ENCODE measurements at places on chromosomes 3 and 15. TPM values are rescaled to one million over a fixed set of nuclear protein-coding genes. Genes with fewer than 3 reads are reported as not detected.

ITPKA gene
- polyA plus RNA-seq, result 47.4 TPM

GRCh38 chr3:105322570-105323273 is 44.0 kb upstream of the ALCAM start:
- no peak for DNase-seq

DNA sequence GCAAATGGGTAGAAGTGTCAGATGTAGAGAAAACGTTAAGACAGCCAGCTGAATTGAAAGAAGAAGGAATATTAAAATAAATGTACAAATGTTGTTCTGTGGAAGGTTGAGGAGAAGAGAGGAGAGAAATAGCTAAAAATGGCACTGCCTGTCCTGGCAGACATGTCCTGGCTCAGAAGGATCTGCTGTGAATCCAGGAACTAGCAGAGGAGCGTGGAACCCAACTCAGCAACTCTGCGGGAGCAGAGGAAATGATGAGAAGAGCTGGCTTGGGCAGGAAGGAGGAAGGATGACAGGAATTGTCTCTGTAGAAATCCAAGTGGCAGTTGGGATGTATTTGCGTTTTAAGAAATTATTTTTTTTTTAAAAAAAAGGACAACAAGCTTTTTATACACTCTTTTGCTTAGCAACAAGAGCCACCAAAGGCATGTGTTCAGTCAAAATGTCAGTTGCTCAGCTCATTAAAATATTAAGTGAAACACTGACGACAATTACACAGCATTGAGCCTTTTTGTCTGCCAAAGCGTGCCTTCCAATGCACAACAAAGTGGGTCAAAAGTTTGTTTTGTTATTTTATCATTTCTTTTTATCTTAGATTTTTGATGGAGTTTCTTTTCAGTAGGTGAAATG is 16.1 kb downstream of the NANOGP8 start:
- no peak for DNase-seq

DNA sequence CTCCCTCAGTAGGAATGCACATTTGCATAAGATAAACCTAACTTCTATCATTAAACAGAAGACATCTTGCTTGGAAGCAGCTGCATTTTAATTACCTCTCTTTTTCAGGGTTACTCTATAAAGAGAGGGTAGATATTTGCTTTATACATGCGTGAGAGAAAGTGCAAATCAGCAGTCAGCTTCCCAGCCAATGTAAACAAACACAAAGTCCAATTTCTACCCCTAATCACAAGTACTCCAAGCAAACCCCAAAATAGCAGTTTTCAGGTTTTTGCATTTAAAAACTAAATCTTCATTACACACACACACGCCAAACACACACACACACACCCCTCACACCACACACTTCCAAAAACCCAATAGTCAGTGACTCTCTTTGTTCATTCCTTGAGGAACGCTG is 303.9 kb upstream of the ALCAM start:
- DNase-seq, result peak; percentile 13

GRCh38 chr15:85477730-85478129 is 97.3 kb downstream of the AKAP13 start:
- DNase-seq, result no peak

GRCh38 chr15:101172501-101173071 is 79.3 kb downstream of the CHSY1 start:
- DNase-seq, result no peak

IMPG2 gene
- not detected for polyA plus RNA-seq

- no peak for DNase-seq
Measured at GRCh38 chr15:98760112-98760826, 111.9 kb downstream of the IGF1R start.

DNA sequence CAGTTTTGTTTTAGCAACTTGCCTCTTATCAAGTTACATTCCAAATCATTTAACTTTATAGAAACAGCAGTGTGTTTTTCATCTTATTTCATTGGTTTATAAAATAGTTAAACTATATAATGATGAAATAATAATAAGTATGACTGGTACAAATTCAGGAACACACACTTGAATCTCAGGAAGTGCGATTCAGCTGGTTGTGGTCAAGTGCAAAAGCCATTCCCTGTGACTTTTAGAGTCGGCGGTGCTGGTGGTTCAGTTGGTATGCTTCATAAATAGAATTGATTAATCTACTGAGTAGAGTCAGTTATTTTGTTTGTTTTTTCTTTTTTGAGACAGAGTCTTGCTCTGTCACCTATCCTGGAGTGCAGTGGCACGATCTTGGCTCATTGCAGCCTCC is 22.7 kb downstream of the SACM1L start:
- DNase-seq, result no peak

- no peak for DNase-seq
Measured at GRCh38 chr15:36632226-36632625, 52.8 kb downstream of the CDIN1 start.

LYSMD2 gene
- 19.6 TPM for polyA plus RNA-seq

- DNase-seq, result no peak
Measured at GRCh38 chr3:141346418-141346817, 21.9 kb upstream of the ZBTB38 start.

- DNase-seq, result no peak
Measured at GRCh38 chr15:78224023-78224411, 10.3 kb downstream of the ACSBG1 start.

DNA sequence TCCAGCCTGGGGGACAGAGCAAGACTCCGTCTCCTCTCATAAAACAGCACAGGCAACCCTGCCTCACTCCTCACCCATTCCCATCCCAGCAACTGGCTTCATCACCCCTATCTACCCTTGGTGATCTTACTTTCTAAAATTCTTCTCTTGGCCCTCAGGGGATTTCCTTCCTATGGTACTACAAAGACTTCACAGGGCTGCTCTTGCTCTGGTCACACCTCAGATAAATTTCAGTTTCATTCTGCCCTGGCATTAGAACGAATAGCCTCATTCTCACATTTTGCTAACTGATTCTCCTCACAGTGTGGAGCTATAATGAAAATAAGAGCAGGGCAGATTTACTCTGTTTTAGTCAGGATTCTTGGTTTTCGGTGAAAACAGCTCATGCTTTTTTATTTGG is 22.1 kb upstream of the CRBN start:
- no peak for DNase-seq

- DNase-seq, result no peak
Measured at GRCh38 chr15:64017082-64017588, 29.1 kb downstream of the DAPK2 start.

ZDHHC23 gene
- 9.6 TPM for polyA plus RNA-seq

ADAM10 gene
- polyA plus RNA-seq, result 147 TPM

GOLGA6A gene
- polyA plus RNA-seq, result 0.01 TPM

DNA sequence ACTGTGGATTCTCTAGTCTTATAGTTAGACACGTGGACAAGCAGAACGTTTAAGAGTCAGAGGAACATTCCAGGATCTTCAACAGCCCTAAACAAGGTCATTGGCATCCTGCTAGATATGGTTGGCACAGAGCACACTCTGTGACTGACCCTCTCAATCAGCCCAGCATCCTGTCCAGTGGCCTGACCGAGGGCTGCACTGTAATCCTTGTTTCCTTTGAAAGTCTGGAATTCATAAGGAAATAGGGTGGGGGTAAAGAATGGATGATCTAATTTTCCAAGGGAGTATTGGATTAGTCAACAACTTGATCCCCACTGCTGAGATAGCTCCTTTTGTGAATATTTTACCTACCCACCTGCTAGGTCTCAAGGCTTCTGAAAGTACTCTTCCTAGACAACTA is 94.5 kb upstream of the DLG1 start:
- DNase-seq, result no peak

CHRNB4 gene
- polyA plus RNA-seq, result not detected

DNA sequence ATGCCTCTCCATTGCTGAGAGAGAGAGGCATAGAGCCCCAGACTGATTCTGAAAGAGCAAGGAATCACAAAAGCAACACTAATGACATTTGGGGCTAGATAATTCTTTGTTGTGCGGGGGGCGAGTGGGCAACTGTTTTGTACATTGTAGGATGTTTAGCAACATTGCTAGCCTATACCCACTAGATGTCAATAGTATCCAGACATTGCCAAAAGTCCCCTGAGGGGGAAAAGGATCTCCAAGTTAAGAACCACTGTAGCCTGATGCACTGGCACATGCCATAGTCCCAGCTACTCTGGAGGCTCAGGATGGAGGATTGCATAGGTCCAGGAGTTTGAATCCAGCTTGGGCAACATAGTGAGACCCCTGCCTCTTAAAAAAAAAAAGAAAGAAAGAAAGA is 22.8 kb upstream of the GOLM2 start:
- DNase-seq, result no peak

GRCh38 chr3:187183210-187183862 is 13.9 kb upstream of the RTP1 start:
- no peak for DNase-seq
